ENCODE measurements at places on chromosomes 3 and 15. TPM values are rescaled to one million over a fixed set of nuclear protein-coding genes. Genes with fewer than 3 reads are reported as not detected.

DNA sequence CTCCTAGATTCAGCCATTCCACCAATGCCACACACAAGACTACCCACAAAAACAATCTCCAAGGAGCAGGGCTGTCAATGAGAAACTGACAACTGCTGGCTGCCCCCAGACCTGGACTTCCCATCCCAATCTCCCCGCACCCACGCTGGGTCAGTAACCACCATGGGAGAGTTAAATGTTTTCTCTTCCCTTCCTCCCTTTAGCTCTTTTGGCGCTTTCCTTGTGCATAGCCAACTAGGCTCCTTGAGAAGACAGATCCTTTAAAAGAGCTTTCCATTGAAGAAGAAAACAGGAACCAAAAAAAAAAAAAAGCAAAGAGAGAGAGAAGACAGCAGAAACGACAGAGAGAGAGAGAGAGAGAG lies 8.3 kb downstream of the BCL6 start:
- no peak for DNase-seq

GRCh38 chr15:70374096-70374495 lies 276.4 kb upstream of the TLE3 start:
- DNase-seq = no peak

Gene HDC
- total RNA-seq = 2.6 TPM

GRCh38 chr15:33735637-33736247 lies 232.6 kb upstream of the CHRM5 start:
- no peak for DNase-seq

- no peak for DNase-seq
Observed at GRCh38 chr3:156259896-156260295, 139.5 kb downstream of the KCNAB1 start.

Gene ALDH1L1
- 176 TPM for total RNA-seq

DNA sequence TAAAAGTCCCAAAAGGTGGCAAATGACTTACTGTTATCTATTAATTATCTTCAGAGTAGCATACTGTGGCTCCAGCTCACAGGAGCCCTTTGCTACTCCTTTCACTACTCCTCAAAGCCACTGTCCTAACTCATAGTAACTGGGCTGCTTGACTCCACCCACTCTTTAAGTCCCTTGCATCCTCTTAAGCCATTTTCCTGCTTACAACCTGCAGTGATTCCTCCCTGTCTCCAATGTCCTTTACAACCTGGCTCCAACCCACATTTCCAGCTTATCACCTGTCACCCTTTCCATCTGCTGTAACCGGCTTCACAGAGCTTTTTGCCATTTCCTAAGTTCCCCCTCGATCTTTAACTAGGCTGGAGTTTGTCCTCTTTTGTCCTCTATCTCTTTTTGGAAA lies 388.1 kb downstream of the FGF12 start:
- DNase-seq = no peak

DNA sequence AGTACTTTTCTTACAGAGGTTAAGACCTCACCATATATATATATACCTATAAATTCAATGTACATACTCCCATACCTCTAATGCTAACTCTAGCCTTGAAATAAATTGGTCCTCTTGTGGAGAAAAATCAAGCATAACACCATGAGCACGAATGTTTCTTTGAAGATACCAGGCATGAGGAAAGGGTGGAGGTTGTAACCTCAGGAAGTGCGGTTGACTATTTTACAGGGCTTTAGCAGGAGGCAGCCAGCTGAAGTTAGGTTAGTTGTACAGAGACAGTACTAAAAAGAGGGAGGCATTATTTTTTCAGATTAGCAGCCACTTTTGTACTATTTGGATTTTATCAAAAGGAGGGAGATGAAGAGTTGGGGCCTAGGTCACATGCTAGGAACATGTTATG lies 767.0 kb downstream of the OTOL1 start:
- no peak for DNase-seq

GRCh38 chr15:52124270-52124880 lies 11.8 kb upstream of the BCL2L10 start:
- DNase-seq = no peak

GRCh38 chr15:68349151-68349550 lies 71.6 kb downstream of the FEM1B start:
- DNase-seq = no peak

DNA sequence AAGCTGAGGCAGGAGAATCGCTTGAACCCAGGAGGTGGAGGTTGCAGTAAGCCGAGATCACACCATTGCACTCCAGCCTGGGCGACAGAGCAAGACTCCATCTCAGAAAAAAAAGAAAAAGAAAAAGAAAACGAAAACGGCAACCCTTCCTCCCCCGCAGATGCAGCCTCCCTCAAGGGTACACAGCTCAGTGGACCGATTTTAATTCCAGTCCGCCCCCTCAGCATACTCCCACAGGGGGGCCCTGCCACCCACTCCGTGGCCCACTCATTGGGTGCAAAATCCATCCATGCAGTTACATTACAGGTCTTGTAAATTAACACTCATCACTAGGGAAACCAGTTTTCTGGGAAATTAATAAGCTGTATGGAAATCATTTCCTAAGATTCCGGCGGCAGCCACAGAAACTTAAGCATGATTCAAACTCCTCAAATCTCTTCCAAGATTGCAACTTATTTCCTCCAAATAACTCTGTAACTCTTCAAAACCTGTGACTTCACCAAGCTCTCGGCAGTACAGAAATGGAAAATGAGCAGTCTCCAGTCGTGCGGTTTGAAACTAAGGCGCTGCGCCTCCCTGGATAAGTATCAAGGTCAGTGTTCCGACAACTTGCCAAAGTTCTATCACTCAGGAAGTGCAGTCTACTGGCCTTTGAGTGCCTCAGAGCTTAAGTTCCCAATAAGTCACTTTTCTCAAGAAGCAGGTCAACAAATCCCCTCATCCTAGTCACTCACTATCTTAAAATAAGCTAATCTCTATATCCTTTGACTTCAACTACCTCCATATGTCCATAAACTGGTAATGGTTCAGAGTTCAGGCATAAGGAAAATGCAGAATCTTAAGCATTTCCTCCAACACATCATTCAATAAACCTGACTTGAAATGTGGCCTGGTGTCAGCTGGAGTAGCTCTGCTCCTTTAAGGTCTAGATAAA lies 24.7 kb upstream of the KLHL6 start:
- no peak for DNase-seq

DNA sequence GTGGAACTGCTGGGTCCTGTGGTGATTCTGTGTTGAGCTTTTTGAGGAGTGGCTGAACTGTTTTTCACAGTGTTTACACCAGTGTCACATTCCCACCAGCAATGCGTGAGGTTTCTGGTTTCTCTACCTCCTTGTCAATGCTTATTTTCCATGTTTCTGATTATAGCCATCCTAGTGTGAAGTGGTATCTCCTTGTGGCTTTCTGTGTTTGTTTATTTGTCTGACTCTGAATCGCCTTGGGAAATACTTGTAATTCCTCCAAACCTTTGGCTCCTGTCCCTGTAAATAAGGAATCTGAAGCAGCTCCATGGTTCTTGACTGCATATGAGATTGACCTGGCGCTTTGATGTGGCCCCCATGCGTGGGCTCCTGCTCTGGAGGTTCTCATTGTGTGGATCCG lies 20.6 kb downstream of the FAN1 start:
- DNase-seq = no peak

GRCh38 chr15:82585072-82585471 lies 44.8 kb upstream of the RPS17 start:
- no peak for DNase-seq

Gene SLC26A6
- total RNA-seq = 17.1 TPM

Gene CDHR4
- 6.0 TPM for total RNA-seq

DNA sequence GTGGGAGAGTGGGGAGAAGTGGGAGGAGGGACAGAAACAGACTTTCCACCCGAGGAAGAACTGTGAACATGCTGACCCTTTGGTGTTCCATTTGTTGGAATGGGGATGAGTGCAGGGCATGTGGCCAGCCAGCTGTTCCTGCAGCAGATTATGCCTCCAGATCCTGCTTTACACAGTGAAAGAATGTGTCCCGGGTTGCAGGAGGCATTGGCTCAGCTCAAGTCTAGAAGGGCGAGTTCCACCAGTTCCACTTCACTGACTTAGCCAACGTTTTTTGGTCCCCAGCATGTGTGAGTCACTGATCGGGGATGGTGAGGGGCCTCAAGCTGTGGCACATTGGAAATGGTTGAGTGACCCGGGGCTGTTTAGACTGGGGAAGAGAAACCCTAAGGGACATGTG lies 307.0 kb upstream of the ROPN1 start:
- no peak for DNase-seq

DNA sequence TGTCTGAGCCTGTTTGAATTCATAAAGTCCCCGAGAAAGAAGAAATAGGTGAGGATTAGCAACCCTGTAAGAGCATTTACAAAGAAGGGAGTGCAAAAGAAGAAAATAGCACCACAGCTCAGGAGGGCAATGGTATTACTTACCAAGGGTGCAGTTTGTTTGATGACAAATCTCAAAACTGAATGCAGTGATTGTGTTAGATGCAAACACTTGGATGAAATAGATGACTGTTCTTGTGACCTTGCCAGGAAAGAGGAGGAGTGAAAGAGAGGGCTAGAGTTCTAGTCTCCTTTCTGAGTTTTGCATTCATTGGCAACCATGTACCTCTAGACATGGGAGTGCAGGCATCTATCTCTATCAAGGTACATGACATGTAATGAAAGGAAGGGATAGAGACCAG lies 1030.8 kb upstream of the CFAP20DC start:
- DNase-seq = no peak

- no peak for DNase-seq
Observed at GRCh38 chr3:18258492-18258891, 166.6 kb downstream of the SATB1 start.

All from omental fat pad (tissue), 4 donors.